ENCODE measurements at places on chromosomes 2 and 18. TPM values are rescaled to one million over a fixed set of nuclear protein-coding genes. Genes with fewer than 3 reads are reported as not detected.

The TLX2 gene
- 0.31 TPM for total RNA-seq

The PRKAG3 gene
- not detected for total RNA-seq

The RNF138 gene
- total RNA-seq: 17.5 TPM

The POTEI gene
- total RNA-seq: not detected

The UGT1A8 gene
- total RNA-seq: 0.06 TPM

The INPP5D gene
- total RNA-seq: 0.70 TPM

The DDX1 gene
- 127 TPM for total RNA-seq

The HNRNPA3 gene
- 363 TPM for total RNA-seq

The TRIM43 gene
- 0.07 TPM for total RNA-seq

The NPAS2 gene
- total RNA-seq: 106 TPM

The TBR1 gene
- total RNA-seq: 0.01 TPM

The CABYR gene
- total RNA-seq: 16.2 TPM

The UNC50 gene
- 45.7 TPM for total RNA-seq

The SLC38A11 gene
- not detected for total RNA-seq

The PAIP2B gene
- 0.33 TPM for total RNA-seq

The METTL21A gene
- 23.9 TPM for total RNA-seq

The CYP27C1 gene
- 4.3 TPM for total RNA-seq

The AMER3 gene
- total RNA-seq: not detected

The ABHD1 gene
- 0.50 TPM for total RNA-seq

The RAB1A gene
- total RNA-seq: 231 TPM

The HTRA2 gene
- 38.8 TPM for total RNA-seq

The DNAJC5G gene
- total RNA-seq: not detected

The FBXO36 gene
- total RNA-seq: 0.84 TPM

The IL18R1 gene
- total RNA-seq: 1.2 TPM

The CCDC85A gene
- 0.39 TPM for total RNA-seq

The UNC80 gene
- 0.02 TPM for total RNA-seq

The EN1 gene
- total RNA-seq: 0.83 TPM

The RFTN2 gene
- total RNA-seq: not detected

The DES gene
- 0.47 TPM for total RNA-seq

The SP100 gene
- total RNA-seq: 26.0 TPM

The LYG2 gene
- total RNA-seq: not detected

The LOXHD1 gene
- not detected for total RNA-seq

The FEV gene
- total RNA-seq: not detected

The CNGA3 gene
- 0.09 TPM for total RNA-seq

The COL3A1 gene
- total RNA-seq: 0.21 TPM

The TPO gene
- 0.12 TPM for total RNA-seq

The MREG gene
- 3.9 TPM for total RNA-seq

The RTKN gene
- 25.4 TPM for total RNA-seq

The MOCOS gene
- total RNA-seq: 2.7 TPM
